ENCODE measurements at places on chromosomes 12 and 14. TPM values are rescaled to one million over a fixed set of nuclear protein-coding genes. Genes with fewer than 3 reads are reported as not detected.

- no peak for DNase-seq
These were observed 201.7 kb downstream of the NUAK1 start for GRCh38 chr12:105937009-105937408.

DNA sequence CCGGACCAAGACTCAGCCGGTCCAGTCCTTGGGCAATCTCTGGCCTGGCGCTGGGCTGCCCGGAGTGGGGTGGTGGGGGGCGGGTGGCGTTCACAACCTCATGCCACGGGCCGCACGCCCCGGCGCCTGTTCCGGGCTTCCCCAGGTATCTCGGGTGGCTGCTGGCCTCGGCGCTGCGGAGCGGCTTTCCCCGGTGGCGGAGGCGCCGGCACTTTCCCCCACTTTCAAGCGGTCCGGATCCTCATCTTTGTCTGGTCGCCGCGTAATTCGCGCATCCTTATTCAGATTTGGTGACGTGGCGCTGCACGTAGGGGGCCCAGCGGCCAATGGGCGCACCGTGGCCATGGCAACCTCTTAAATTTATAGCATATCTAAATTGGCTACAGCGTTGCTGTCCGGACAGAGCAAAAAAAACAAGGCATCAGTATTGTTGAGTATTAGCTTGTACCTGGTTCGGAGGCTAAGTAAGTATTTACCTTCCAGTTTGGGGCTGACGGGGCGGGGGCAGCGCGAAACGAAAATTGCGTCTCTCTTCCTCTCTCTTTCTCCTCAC is at the start of gene LHX5:
Gene LHX5, minus strand, starts transcription at position 253 of the 553 bp plus-strand sequence. CDS start 373 bp downstream, outside the sequence.
- DNase-seq = no peak

GRCh38 chr14:102185360-102185759 is 45.7 kb downstream of the WDR20 start:
- no peak for DNase-seq

- DNase-seq = no peak
These were observed 141.5 kb downstream of the ANO2 start for GRCh38 chr12:5803532-5803931.

The OASL gene
- 9.0 TPM for total RNA-seq

Measured in transverse colon (tissue), 4 donors.